COLO829 (cell line): ENCODE measurements at places on chromosomes 12 and 14.
A peak's percentile ranks its signal among the peaks of the same experiment; 100 is the strongest.

GRCh38 chr12:95054206-95054605 is 19.2 kb downstream of the NR2C1 start:
- no peak for DNase-seq

GRCh38 chr14:75301666-75302325 is 23.2 kb downstream of the FOS start:
- DNase-seq = peak; percentile 32

DNA sequence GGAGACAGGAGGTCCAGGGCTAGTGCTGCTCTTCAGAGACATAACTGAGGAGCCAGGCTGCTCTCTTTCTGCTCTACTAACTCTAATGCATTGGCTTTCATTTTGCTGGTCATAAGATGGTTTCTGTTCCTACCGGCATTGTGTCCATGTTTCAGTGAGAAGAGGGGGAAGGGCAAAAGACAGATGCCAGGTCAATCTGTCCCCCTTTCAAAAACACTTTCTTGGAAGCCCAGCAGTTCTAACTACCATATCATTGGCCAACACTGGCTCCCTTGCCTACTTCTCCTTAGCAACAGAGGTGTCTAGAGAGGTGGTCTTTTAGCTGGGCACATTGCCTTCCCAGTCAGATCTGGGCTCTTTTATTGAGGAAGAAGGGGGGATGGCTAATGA is 63.9 kb downstream of the TGFB3 start:
- DNase-seq = no peak

DNA sequence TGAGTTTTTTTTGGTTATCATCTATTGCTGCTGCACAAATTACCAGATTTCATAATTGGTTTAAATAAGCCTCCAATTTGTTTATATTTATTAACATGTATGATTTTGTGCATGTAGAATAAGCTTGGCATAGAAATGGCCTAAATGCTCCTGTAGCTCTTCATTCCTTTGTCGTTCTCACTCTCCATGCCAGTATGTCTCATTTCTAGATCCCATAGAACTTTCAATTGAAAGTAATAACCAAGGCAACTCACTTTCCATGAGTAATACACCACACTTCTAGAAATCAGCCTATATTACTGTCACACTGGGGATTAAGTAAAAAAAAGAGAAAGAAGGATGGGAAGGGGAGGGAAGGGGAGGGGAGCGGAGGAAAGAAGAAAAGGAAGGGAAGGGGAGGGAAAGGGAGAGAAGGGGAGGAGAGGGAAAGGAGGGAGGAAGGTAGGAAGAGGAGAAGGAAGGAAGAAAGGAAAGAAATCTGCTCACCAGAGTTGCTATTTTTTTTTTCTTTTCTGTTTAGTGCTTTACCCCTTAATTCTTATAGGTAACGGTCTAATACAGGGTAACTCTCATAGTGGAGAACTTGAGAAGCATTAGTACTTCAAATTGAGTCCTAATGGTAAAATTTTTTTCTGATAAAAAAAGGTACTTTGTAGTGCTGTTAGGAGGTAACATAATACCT is 45.6 kb downstream of the MDM2 start:
- DNase-seq = no peak

DNA sequence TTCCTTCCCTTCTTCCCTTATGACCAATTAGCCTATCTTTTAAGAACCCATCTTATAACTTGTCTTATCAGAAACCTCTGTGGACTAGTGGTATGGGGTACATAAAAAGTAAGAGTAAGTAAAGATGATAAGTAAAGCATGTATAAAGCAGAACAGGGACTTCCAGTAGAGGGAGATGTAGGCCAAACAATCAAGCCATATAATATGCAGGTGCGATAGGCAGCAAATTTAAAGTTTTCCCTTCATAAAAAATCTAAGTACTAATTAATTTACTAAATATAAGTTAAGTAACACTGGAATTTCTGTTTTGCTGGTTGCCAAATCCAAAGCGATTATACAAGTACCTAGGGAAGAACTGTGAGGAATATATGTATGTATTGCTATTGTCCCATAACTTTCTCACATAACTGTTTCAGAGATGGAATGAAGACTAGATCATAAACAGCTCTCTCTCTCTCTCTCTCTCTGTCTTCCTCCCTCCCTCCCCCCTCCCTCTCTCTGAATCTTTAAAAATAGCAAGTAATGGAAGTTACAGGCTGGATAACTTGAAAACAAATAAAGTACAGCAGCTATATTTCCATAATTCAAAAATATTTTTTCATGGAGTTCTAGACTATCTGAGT is 25.7 kb downstream of the METTL25 start:
- DNase-seq = peak; percentile 11

DNA sequence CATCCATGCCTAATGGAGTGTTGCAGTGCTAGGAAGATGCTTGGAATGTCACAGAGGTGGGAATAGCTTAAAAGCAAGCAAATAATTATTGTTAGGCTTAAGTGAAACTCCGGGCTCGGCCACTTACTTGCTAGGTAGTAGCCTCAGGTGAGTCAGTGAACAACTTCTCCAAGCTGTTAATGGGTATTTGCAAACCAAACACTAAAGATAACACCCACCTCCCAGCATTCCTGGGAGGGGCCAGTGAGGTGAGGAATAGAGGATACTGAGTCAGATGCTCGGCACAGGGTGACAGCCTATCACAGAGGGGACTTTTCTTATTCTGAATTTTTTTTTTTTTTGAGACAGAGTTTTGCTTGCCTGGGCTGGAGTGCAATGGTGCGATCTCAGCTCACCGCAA is 151.2 kb upstream of the RFLNA start:
- no peak for DNase-seq

DNA sequence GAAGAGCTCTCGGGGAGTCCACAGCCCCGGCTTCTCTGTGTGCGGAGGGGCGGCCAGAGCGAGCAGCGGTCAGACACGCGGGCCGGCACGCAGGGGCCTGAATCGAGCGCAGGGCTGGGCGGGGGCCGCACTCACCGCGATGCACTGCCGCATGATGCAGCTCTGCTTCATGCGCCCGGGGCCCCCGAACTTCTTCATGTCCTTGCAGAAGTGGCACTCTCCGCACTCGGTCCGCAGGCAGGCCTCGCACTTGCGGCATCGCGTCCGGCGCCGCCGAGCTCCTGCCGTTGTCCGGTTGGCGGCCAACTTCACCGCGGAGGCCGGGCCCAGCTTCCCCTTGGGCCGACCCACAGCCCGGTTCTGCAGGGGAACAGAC is 53.1 kb downstream of the RNF34 start:
- no peak for DNase-seq

- no peak for DNase-seq
Measured at GRCh38 chr12:132530447-132530846, 40.5 kb downstream of the FBRSL1 start.

GRCh38 chr14:68669603-68670358 is 123.1 kb downstream of the ZFP36L1 start:
- no peak for DNase-seq

DNA sequence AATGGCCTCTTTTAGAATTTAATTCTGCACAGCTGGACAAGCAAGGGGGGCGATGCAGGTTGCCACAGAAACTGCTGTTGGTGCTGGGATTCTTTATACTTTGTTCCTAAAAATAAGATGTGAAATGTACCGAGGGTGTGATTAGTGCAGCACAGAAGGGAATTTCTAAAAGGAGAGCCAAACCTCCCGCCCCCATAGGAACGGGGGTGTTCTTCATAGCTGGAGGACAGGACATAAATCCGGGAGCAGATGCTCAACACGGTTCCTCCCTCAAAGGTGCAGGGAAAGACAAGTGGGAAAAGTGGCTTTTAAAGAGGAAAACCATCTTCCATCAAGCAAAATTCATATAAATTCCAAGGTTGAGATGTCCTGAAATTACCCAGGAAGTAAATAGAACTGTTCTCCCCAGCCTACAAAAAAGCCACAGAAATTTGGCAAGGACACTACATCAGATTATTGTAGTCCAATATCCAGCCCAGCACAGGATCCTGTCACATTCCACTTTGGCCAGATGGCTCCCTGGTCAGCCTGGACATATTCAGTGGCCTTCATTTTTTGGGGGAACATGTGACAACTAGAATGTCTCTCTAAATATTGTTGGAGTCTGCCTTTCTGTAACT is 51.4 kb upstream of the TMX1 start:
- no peak for DNase-seq

DNA sequence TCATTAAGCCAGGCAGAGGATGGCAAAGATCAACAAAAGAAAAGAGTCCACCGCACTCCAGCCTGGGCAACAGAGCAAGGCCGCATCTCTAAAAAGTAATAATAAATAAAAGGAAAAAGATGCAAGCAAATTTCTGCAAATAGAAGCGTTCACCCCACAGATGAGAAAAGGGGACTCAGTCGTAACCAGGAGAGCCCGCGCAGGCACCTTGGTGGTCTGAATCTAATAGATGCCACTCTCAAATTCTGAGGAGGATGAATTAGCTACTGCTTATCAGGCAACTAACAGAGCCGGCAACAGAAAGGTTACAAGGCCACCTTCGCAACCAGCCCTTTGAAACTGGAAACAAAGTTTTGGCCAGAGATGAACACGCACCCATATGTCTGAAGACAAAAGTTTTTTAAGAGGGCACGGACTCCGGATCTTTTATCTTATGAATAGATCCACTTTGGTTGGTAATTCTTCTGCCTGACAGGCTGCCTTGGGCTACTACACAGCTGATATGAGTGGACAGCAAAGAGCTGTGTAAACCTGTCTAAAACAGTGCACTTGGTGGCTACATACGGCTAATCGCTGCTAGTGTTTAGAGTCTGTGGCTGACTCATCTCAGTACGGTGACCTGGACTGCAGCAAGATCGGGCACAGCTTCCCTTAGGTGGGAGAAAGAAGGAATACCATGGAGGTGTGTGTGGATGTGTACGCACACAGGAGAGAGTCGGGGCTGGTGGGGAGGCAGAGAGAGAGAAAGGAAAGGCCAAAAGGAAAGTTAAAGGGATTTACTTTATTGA is 32.9 kb upstream of the TTC7B start:
- DNase-seq = no peak

- no peak for DNase-seq
Measured at GRCh38 chr12:108806921-108807320, 50.5 kb downstream of the SSH1 start.

- DNase-seq = no peak
Measured at GRCh38 chr12:75703131-75703530, 191.7 kb upstream of the KRR1 start.

GRCh38 chr14:92563765-92564285 is 50.2 kb downstream of the RIN3 start:
- no peak for DNase-seq

GRCh38 chr14:64417771-64418125 is 29.6 kb downstream of the MTHFD1 start:
- no peak for DNase-seq

GRCh38 chr14:64928239-64929013 is 14.1 kb downstream of the GPX2 start:
- DNase-seq = no peak

DNA sequence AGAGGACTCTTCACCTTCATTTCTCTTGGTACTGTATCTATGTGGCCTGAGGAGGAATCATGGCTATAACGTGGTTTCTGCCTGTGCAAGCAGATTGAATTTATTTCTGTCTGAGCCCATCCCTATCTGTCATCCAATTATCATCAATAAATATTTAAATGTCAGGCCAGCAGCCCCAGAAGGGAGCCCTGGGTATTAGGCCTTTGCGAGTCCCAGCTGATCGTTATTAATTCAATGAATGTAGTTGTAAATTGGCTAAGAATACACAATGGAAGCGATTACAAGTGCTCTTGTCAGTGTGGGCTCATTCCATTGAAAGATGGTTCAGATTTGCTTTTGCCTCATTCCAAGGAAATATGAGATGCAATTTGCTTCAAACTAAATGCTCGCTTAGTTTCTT is 142.0 kb downstream of the KTN1 start:
- no peak for DNase-seq

DNA sequence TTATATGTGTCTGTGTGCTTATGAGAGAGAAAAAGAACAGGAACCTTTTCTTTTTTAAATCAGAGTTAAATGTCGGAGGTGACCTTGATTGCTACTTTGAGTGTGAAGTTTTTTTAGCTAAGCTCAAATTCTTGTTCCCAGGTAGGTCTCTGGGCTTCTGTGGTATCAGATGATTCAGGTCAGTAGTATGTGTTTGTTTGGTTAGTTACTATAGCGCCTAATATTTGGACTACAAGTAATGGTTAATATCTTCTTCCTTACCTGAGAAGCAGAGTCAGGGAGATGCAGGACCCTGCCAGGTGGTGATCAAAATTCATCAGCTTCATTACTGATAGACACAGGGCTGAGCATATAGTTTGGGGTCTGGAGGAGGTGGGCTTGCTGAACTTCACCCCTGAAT is 30.8 kb downstream of the ADCK1 start:
- no peak for DNase-seq

DNA sequence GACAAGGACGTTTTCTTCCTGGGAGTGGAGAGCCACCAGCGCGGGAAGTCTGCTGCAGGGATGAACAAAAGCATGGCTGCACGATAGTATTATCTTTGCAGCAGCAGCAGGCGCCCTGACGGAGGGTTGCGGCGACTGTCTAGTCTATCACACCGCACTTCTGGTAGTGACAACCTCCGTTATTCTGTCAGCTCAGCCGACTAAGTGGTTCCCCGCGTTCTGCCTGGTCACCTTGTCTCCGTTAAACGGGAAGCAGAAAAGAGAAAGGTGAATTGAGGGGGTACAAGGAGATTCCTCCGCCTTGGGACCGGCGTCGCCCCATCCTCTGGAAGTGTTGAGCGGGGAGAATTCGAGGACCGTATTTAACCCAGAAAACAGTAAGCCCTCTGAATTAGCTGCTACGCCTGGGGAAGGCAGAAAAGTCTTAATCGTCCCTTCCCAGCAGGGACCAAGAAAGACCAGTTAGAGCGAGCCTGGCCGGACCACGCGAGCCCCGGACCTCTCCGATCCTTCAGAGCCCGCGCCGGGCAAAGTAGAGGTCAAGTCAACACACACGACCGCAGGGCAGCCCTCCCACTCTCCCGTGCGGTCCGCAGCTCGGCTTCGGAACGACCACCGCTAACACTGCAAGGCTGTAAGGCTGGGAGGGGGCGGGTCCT is 536 bp upstream of the DAAM1 start:
- DNase-seq = no peak

DNA sequence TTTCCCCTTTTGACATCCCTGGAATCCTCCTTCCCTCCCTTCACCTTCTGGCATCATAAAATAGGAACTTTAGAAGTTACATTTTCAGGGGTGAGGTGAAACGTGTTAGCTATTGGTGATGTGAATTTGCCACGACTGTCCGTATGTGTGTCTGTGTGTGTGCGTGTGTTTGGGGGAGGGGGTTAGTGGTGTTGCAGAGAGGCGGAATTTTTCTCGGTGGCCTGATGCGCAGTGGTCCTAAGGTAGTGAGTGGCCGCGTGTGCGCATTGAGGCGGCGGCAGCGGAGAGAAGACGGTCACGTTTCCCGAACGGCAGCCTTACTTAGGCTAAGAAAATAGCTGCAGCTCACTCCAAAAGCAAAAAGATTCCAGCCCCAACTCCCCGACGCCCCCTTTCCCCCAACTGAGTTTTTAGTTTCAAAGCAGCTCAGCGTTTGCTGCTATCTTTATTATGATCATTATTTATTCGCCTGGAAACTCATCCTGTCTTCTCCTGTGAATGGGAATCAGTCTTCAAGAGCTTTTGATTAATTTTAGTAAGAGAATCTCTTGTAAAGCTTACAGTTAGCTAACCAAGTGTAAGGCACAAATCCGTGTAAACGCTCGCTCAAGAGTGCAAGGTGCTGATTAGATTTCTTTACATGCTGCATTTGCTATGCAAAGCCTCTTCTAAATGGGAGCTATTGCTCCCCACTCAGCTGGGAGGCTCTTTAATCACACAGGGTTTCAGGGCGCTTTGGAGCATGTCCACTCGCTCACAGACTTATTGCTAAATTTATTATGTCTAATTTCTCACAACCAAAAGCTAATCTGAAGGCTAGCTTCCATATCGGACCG is 4.7 kb downstream of the FLRT2 start:
- no peak for DNase-seq

- peak; percentile 63 for DNase-seq
Measured at GRCh38 chr14:74038020-74038859, 19.1 kb downstream of the BBOF1 start.
